Tongue (tissue), 3 donors: ENCODE measurements at places on chromosomes 11 and 22.

DNA sequence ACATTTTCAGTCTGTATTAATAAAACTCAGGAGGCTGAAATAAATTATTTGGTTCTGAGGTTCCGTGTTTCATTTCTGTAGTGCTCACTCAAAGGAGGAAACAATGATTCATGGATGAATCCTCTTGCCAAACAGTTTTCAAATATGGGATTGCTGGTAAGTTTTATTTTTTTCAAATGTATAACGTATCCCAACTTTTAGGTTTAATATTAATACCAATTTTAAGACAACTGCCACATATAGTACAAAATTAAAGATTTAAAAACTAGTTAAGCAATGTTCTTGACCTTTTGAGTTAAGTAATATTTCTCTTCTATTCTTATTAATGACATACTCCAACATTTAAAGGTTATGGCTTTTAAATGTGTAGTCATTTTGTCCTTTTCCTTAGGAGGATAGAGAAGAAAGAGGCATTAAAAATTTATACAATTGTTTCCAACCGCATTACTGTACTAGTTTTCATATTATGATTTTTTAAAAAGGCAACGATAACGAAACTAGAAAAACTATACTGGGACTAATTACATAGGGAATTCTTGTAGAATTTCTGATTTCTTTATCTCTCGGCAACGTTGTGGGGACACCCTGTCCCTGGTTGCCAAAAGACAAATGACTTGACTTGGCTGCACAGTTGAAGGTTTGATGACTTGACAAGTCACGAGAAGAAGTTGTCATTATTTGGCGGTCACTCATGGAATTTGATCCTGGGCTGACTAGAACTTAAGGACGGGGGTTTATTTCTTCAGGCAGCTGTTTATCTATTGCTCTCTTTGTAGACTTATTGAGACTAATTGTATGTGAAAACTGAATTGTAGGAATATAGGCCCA, 69.1 kb upstream of the ADSL start:
- peak; percentile 27 for DNase-seq

DNA sequence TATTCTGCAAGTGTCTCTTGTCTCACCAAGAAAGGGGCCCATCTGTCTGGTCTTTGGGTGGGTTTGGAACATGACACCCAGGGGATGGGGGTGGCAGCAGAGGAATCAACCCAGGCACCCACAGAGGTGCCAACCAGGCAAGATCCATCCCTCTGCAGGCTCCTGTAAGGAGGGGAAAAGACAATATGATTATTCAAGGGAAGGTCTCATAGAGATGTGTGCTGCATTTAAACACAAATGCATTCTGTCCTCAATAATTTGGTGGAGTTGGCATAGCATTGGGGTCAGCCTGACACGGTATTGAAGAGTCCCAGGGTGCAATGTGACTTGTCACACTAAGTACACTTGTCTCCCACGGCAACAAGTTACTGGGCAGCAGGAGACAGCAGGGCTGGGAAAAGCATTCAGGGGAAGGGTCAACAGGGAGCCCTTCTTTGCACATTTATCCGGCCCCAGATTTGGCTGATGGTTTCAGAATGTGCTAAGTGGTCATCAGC, 33.1 kb upstream of the SPON1 start:
- DNase-seq, result no peak

- DNase-seq, result no peak
These were observed 4.9 kb downstream of the SCGB1C1 start for GRCh38 chr11:197741-198235.

DNA sequence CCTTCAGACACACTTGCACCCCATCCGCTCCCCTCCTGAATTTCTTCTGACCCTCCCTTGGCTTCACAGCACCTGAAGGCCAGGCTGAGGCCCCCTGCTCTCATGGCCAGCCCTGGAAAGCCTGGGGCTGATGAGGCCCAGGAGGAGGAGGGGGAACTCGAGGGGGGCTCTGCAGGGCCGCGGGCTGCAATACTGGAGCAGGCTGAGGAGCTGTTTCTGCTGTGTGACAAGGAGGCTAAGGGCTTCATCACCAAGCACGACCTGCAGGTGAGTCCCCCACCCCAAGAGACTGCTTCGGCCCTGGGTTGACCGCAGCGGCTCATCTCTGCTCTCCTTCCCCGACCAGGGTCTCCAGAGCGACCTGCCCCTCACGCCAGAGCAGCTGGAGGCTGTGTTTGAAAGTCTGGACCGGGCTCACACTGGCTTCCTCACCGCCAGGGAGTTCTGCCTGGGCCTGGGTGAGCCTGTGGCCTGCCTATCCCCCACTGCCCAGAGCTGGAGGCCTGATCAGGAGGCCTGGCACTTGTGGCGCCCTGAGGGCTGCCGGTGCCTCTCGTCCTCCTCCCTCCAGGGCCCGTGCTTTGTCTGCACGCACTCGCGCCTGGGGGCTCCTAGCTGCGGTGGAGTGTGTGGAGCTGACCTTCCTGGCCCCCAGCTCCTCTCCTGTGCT, 922 bp downstream of the CRACR2B start:
- DNase-seq, result no peak

DNA sequence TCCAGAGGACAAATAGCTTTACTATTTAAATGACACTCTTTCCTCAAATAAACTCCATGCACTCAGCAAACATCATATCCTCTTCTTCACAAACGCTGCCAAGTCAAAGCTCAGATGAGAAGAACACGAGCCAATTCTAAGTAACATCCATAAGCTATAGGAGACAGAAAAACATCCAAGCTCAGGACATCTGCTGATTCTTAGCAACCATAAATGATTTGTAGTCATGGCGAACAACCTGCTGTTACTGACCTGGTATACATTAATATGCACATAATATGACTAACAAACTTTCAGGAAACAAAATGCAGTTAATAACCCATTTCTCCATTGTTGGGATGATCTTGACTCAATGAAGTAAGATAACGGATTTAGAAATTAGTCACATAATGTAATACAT, 6.7 kb downstream of the GALNT18 start:
- DNase-seq, result peak; percentile 59

GRCh38 chr11:57203359-57203758, 21.6 kb downstream of the LRRC55 start:
- DNase-seq, result peak; percentile 94

DNA sequence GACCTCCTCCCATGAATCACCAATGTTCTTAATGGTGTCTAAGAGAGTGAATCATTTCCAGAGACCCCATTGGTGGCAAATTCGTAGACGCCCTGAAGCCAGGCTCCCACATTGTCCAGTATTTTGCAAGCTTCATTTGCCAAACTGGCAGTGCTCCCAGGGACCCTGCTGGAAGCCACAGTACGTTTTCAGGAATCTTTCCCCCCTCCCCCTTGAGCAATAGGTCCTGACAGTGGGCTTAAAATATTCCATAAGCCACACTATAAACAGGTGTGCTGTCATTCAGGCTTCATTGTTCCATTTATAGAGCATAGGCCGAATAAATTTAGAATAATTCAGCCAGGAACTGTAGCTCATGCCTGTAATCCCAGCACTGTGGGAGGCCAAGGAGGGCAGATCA, 125.3 kb downstream of the MORC2 start:
- DNase-seq, result no peak

DNA sequence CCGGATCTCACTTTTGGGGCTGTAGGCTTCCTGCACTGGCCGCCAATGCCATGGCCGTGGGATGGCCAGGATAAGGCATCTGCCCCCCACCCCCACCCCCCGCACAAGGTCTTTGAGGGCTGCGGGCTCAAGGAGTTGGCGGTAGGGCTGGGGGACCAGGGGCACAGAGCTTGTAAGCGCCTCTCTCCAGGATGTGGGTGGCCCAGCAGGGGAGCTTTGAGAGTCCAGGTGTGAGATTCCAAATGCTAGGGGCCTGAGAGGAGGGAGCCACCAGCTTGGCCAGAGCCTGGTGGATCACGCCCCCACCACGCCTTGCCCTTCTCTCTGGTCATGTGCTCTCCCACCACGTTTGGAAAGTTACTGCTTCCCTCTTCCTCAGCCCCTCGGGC, 5.0 kb downstream of the CD81 start:
- DNase-seq, result no peak

- no peak for DNase-seq
These were observed 204.9 kb upstream of the TBCEL start for GRCh38 chr11:120819003-120819402.

DNA sequence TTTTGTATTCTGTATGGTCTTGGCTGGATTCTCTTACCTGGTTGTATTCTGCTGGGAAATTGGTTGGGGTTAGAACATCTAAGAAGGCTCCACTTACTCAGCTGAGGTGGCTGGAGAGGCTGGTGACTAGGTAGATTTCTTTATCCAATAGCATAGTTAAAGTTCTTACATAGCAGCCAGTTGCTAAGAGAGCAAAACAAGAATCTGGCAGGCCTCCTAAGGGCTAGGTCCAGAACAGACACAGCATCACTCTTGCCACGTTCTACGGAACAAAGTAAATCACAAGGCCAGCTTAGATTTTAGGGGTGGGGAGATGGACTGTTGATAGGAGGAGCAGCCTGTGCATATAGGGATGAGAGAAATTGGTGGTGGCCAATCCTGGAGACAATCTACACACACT, 141.3 kb upstream of the CCDC90B start:
- no peak for DNase-seq

DNA sequence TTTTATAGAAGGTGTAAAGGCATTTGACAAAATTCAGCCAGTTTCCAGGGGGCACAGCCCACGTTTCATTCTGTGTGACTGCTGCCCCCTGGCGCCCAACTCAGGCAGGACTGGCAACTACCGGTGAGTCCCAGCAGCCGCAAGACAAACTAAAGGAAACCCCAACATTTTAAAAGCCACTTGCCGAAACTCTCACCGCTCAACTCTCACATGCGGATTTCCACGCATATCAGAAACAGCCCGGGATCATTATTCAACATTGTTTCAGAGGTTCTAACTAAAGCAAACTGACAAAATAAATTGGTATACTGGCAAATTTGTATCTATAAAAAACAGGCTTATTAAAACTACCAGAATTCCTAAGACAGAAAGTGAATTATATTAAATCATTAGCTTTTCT, 48.2 kb downstream of the MORC2 start:
- peak; percentile 87 for DNase-seq

DNA sequence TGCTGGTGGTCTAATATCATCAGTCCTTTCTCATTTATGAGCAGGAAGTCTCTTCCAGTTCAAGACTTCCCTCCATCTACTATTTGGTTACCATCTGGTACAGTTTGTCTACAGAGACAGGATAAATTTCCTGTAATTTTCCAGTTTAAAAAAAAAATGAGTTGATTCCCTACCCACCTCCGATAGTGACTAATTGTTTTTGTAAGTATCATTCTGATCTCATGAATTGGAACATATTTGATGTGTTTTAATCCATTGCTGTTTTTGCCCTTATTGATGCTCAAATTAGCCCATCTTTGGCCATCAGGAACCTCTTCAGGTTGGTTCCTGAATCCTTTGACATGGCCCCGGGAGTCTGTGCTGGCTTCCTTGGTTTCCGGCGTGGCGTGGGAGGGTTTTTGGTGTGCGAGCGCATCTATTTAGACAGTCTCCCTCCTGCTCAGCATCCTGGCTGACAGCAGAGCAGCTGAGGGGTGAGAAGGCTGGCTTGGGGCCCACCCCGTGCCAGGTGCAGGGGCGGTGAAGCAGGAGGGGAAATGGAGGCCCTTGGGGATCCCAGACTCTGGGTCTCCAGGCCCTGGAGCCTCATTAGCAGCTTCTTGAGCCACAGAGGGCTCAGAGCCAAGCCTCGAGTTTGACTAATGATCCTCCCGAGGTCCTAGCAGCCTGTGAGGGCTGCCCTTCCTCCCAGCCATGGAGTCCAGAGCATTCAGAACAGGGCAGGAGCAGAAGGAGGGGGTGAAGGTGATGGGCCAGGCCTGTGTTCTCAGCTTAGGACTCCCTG, 6.8 kb downstream of the OMP start:
- DNase-seq, result no peak
